ENCODE measurements at places on chromosomes 2 and 18.

DNA sequence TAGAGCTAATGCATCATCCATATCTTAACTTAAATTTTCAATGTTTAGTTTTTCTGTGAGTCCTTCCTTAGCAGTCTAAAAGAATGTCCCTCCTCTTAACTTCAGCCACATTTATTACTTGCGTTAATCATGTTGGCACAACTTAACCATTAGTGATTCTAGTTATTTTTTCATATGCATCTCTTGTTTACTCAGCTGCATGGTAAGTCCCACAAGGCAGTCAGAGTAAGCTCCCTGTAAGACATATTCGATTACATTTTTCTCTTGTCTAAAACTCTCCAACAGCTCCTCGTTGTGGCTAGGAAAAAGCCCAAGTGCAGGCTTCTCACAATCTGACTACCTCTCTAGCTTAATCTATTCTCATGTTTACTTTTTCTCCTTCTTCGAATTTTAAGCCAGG lies 2045.3 kb upstream of the PIK3C3 start:
- no peak for DNase-seq

GRCh38 chr2:67938053-67938452 lies 124.8 kb downstream of the C1D start:
- DNase-seq = no peak

GRCh38 chr2:126880324-126880723 lies 18.4 kb upstream of the TEX51 start:
- no peak for DNase-seq

GRCh38 chr2:36973320-36973719 lies 7.0 kb upstream of the STRN start:
- no peak for DNase-seq

GRCh38 chr2:140011287-140011686 lies 1231.1 kb upstream of the NXPH2 start:
- DNase-seq = no peak

- no peak for DNase-seq
These were observed 56.2 kb downstream of the PXDN start for GRCh38 chr2:1688161-1688560.

- no peak for DNase-seq
These were observed 26.8 kb downstream of the MBOAT2 start for GRCh38 chr2:8976442-8977259.

GRCh38 chr18:37341016-37341415 lies 224.6 kb downstream of the CELF4 start:
- DNase-seq = no peak

GRCh38 chr2:133726973-133727372 lies 158.7 kb upstream of the NCKAP5 start:
- DNase-seq = no peak

DNA sequence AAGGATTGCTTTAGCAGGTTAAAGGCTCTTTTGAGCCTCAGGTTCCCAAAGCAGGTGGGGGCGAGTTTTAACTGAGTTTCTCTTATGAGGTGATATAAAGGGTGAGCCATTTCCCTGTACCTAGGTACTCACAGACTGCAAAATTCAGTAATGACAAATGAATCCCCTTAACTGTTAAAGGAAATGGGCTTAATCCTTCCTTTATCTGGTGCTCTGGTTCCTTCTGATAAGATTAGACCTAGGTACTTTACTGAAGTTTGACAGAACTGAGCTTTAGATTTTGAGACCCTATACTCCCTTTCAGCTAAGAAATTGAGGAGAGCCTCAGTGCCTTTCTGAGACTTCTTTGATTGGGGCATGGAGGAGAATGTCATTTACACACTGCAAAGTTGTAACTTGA lies 42.6 kb downstream of the STK17B start:
- no peak for DNase-seq

DNA sequence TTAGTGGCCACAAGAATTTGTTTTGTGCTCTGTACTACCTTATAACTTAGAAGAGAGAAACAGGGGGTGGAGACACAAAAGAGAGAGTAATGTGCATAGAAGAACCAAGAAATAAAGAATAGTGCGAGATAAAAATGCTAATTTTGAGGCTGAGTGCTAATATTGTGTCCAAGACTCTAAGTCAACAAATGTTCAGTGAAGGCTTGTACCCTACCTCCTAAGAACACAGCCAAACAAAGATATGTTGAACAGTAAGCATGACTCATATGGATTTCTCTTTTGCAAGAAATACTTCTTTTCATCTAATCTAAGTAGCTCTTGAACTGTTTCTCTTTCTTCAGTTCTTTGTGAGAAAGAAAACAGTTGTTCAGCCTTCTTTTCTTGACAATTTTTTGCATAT lies 45.2 kb downstream of the GAREM1 start:
- DNase-seq = no peak

DNA sequence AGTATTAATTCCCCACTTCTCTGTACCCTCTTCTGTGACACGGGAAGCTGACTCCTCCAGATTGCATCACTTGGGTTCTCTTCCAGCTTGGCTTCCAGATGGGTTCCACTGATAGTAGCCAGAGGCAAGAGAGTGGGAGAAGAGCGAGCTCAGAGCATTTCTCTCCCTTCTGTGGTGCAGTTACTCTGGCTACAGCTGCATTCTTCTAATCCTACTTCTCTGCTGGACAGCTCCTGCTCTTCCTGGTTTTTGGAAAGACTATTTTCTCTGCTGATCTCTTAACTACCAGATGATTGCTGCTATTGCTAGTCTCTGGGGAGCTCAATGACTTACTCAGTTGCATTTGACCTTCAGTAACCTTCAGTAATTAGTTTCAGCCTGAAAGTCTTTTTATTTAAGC lies 187.5 kb upstream of the MAP2 start:
- no peak for DNase-seq

GRCh38 chr2:69499966-69500365 lies 62.7 kb upstream of the NFU1 start:
- DNase-seq = no peak

GRCh38 chr2:12555012-12555645 lies 161.6 kb upstream of the TRIB2 start:
- DNase-seq = no peak

GRCh38 chr2:173230181-173230580 lies 124.5 kb upstream of the CDCA7 start:
- DNase-seq = no peak

- no peak for DNase-seq
These were observed 328.9 kb downstream of the ZEB2 start for GRCh38 chr2:144190908-144191605.

GRCh38 chr2:190695739-190696138 lies 46.9 kb downstream of the NAB1 start:
- DNase-seq = no peak

- no peak for DNase-seq
These were observed 365.9 kb downstream of the CELF4 start for GRCh38 chr18:37199741-37200140.

DNA sequence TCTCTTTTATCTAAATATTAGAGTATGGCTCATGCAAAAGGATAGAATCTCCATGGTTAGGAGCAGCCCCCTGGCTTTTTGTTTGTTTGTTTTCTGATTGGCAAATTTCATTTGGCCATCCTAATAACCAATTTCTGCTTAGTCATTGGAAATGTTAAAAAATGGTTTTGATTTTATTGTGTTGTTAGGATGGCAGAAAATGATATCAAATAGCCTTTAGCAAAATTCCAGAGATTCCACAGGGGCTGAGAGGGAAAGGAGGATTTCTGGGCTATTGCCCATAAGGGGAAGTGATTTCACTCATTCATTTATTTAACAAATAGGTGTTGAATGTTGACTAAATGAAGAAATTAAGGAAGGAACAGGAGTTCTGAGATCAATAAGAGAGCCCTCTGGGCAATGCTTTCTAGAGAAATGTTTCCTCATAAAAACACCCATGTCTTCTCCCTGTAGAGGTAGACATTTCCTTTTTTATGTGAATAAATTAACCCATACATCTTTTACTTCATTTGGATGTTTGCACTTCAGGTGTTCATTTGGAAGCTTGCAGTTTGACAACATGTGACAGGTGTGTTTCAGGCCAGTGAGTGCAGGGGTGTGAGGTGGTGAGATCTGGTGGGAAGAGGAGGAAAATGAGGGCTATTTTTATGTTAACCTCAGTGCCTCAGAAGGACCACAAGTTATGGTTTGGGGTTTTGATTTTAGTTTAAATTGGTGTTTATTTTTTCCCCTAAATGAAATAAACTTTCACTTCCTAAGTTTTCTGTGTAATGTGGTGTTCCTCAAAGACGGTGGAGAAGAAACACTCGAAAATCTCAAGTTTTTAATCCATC lies 61.7 kb upstream of the EPC2 start:
- DNase-seq = no peak

GRCh38 chr2:41568648-41569047 lies 479.2 kb upstream of the PKDCC start:
- no peak for DNase-seq

GRCh38 chr2:216486708-216487107 lies 11.9 kb upstream of the RPL37A start:
- DNase-seq = no peak

DNA sequence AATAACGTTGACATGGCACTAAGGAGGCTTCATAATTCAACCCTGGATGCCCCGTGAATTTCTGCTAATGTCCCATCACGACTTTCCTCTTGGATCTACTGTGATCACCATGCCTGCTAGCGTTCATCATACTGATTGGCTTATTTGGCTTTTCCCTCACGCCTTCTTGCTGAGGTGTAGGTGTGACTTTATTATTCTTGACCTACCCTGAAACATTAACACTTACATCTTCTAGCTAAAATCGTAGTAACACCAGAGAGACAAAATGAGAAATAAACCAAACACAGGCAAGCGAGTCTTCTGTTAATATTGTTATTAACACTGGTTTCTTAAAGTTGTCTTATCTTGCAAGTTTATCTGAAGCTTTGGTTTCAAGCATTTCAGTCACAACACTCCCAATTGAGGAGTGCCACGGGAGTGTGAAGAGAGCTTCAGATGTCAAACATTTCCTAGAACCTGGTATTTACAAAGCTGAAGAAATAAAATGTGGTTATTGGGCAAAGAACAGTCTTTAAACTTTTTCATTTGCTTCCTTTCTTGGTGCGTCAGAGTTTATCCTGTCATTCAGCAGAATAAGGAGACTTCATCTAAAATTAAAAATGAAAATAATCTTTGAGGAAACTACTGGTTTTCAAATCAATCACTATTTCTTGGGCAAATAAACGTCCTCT lies 15.4 kb upstream of the STAT1 start:
- DNase-seq = no peak

GRCh38 chr2:24667542-24667941 lies 125.6 kb downstream of the PTRHD1 start:
- no peak for DNase-seq

DNA sequence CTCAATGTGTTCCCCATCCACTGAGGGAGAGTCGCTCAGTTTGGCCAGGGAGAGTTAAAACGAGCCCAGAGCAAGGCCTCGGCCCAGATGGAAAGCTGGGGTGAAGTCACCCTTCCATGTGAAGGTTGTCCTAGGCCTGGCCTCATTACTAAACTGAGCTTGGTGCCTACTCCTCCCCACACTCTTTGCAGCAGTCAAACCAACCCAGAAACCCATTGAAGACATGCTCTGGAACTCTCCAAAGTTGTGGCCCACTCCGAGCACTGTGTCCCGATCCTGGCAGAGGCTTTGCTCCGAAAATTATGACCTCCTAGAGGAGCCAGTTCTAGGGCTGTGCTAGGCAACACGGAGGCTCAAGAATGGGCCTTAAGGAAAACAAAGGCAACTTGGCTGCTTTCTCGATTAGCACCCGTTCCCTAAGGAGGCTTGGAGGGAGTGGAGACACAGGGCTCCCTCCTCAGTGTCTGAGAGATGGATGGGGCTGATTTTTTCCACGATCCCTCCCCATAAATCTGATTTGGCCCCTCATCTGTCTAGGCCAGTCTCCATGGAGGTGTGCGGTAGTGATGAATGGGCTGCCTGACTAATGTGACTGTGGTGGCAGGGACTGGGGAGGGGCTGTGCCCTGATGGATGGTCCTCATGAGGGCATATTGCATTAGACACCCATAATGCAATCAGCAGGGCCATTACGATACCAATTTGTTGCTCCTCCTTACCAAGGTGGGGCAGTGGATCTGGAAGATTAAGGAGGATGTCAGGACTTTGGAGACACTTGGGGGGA lies 11.7 kb upstream of the CYP26B1 start:
- DNase-seq = no peak

DNA sequence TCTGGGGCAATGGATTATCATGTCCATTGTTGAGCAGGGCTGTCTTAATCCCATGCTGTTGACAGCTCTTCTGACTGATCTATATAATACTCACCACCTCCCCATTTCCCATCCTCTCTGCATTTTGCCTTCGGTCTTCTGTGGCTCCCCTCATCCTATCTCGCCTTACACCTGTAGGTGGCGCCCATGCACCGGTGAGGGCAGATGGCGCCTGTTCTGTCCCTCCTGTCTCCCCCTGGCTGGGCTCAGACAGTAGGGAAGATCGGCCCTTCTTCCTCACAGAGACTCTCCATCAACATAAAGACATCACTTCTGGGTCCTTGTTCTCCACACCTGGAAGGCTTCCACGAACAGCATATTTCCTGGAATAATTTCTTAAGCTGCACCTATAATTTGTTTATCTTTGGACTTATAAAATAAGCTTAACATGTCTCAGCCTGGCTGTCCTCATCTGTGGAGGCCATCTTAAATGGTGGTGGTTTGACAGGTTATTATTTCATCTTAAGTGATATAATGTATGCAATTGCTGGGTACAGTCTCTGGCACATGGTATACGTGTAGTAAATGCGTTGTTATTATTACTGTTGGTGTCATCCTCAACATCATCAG lies 10.9 kb upstream of the CDH20 start:
- DNase-seq = peak; percentile 78

DNA sequence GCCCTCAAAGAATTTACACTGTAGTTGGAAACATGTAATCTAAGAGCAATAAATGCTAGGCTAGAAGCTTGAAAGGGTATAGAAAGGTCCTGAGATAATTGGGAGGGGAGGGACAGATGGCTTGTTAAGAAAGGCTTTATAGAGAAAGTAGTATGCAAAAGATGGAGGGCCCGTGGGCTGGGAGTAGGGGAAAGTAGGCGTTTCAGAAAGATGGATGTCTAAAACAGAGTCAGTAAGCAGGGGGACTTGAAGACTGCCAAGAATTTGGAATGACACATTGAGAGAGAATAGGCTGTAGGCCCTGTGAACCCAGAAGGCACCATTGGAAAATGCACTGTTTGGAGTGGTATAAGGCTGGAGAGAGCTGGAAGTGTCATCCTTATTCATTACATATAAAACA lies 822 bp downstream of the PSMG2 start:
- DNase-seq = no peak

- no peak for DNase-seq
These were observed 157.9 kb upstream of the APCDD1 start for GRCh38 chr18:10296491-10296890.

DNA sequence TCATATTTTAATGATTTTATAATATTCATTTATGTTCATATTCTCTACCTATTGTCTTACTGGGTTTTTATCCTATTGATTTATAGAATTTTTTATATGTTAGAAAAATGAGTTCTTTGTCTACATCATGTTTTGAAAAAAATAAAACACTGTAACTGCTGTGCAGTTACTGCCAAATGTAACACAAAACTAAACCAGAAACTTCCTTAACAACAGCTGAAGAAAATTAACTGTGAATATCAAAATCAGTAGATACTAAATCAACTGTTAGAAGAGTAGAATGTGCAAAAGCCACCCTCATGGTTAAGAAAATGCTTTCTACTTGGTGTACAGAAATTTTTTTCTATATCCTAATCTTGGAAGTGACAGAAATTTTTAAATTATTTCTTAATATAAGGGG lies 69.5 kb downstream of the PTRHD1 start:
- no peak for DNase-seq

Measured in C1 segment of cervical spinal cord (tissue), 14 donors.